ENCODE measurements at places on chromosomes 1 and 21.

DNA sequence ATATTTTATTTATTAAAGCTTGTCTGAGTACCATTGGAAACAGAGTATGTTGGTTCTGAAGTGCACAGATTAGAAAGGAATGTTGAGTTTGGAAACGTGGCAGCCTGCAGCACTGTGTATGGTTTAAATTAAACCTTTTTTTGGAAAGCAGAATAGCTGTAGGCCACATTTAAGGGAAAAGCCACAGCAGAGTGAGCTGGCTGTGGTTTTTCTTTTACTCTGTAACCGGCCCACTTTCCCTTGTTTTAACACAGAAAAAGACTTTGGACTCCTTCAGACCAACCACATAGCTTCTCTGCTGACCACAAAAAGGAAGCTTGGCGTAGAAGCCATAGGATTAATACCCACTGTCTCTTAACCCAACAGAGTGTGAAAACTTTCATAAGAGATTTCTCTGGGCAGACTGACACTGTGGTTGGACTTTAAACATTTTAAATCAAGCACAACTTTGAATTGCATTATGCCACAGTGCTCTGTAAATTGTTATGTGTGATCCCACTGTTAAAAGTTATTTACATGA is 75.2 kb downstream of the NFIA start:
- H3K4me3 ChIP-seq: no peak overlapping the region
- DNase-seq: no peak
- no peak overlapping the region for H3K27ac ChIP-seq
- H3K4me1 ChIP-seq: no peaks in the 10 kb centered on the region

DNA sequence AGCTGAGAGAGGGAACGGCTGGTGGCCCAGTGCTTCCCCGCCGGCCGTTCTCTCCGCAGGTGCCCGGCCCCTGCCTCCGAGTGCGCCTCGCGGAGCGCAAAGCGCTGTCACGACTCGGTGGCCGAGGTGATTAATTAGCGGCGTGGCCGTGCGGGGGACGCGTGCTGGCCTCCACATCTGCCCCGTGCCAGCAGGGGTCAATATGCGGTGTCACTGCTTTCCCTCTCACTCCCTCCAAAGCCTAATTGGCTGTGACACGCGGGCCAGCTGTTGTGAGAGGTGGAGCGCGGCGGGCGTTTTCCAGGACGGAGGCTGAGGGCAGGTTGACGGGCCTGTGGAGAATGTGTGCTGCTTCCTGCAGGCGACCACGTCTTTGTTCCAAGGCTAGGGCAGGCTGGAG is 239.0 kb downstream of the LMX1A start:
- peaks cover 20% of the 10 kb centered on the region for H3K27me3 ChIP-seq
- no peaks in the 10 kb centered on the region for H3K36me3 ChIP-seq
- no peak overlapping the region for H3K4me3 ChIP-seq
- no peak overlapping the region for H3K27ac ChIP-seq
- H3K4me1 ChIP-seq: peaks cover 3% of the 10 kb centered on the region

- no peak overlapping the region for H3K4me3 ChIP-seq
- H3K4me1 ChIP-seq: peaks cover 10% of the 10 kb centered on the region
- no peak for DNase-seq
- no peaks in the 10 kb centered on the region for H3K27me3 ChIP-seq
- H3K36me3 ChIP-seq: no peaks in the 10 kb centered on the region
These were observed 17.6 kb downstream of the COL8A2 start for GRCh38 chr1:36107394-36107793.

- no peaks in the 10 kb centered on the region for H3K27me3 ChIP-seq
- no peaks in the 10 kb centered on the region for H3K36me3 ChIP-seq
- no peak overlapping the region for H3K27ac ChIP-seq
- no peak overlapping the region for H3K4me3 ChIP-seq
- no peaks in the 10 kb centered on the region for H3K4me1 ChIP-seq
These were observed 113.0 kb upstream of the DAB1 start for GRCh38 chr1:57536749-57537423.

- H3K4me1 ChIP-seq: no peaks in the 10 kb centered on the region
- DNase-seq: peak; percentile 16
- H3K27ac ChIP-seq: no peak overlapping the region
- H3K36me3 ChIP-seq: no peaks in the 10 kb centered on the region
These were observed 30.1 kb downstream of the ABCG1 start for GRCh38 chr21:42248783-42249597.

DNA sequence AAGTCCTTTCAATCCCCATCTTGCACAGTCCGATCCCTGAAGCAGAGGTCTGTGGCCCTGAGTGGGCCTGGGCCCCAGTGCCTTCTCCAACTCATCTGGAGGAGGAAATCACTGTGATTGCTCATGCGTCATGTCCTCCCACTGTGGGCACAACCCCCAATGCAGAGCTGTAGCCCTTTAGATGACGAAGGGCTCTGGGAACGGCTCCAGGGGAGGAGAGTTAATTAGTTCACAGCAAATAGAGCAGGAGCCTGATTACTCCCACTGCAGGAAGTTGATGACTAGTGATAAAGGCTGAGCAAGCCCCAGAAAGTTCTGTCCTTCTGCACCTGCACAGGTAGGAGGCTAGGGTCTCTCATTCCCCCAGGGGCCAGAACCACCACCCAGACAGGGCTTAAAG is 111.5 kb downstream of the CCDC185 start:
- no peak overlapping the region for H3K27ac ChIP-seq
- peaks cover 7% of the 10 kb centered on the region for H3K4me1 ChIP-seq
- no peak overlapping the region for H3K4me3 ChIP-seq
- DNase-seq: no peak
- H3K27me3 ChIP-seq: no peaks in the 10 kb centered on the region
- H3K36me3 ChIP-seq: no peaks in the 10 kb centered on the region

GRCh38 chr1:92441697-92442342 is 44.9 kb downstream of the GFI1 start:
- H3K4me1 ChIP-seq: no peaks in the 10 kb centered on the region
- DNase-seq: no peak
- H3K36me3 ChIP-seq: no peaks in the 10 kb centered on the region
- no peaks in the 10 kb centered on the region for H3K27me3 ChIP-seq
- no peak overlapping the region for H3K4me3 ChIP-seq

- DNase-seq: peak; percentile 22
- no peaks in the 10 kb centered on the region for H3K27me3 ChIP-seq
- H3K27ac ChIP-seq: no peak overlapping the region
- no peaks in the 10 kb centered on the region for H3K4me1 ChIP-seq
- peaks cover 16% of the 10 kb centered on the region for H3K36me3 ChIP-seq
These were observed 84.8 kb downstream of the POFUT2 start for GRCh38 chr21:45202889-45203288.

GRCh38 chr1:81126989-81127581 is 673.6 kb upstream of the ADGRL2 start:
- DNase-seq: no peak
- no peaks in the 10 kb centered on the region for H3K27me3 ChIP-seq
- H3K4me1 ChIP-seq: no peaks in the 10 kb centered on the region
- no peaks in the 10 kb centered on the region for H3K36me3 ChIP-seq
- H3K27ac ChIP-seq: no peak overlapping the region

- no peaks in the 10 kb centered on the region for H3K4me1 ChIP-seq
- H3K36me3 ChIP-seq: peaks cover 35% of the 10 kb centered on the region
- no peak overlapping the region for H3K4me3 ChIP-seq
- H3K27me3 ChIP-seq: no peaks in the 10 kb centered on the region
These were observed 33.5 kb upstream of the LHX4 start for GRCh38 chr1:180196436-180197003.

DNA sequence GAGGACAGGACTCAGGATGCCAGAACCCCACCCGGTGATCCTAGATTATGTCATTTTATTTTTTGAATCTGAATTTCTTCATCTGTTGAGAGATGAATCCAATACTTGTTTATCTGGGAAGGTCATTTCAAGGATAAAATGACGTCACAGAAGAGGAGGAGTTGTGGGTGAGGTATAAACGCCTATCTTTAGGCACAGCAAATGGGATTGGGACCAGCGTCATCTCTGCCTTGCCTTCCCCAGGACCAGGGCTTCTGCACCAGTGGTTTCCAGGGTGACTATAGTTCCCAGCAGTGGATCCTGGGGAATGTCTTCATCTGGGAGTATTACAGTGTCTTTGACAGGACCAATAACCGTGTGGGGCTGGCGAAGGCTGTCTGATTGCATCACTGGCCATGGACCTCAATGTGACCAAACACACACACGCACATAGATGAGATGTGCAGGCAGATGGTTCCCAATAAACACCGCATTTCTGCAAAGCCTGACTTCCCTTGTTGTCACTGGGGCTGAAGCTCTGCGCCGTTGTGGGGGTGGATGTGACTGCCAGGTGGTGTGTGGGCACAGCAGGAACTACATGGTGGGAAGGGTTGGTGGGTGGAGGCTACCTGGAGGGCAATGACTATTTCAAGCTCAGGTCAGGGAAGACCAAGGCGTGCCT is 28.1 kb downstream of the KCNA10 start:
- no peak overlapping the region for H3K4me3 ChIP-seq
- H3K27ac ChIP-seq: no peak overlapping the region
- no peaks in the 10 kb centered on the region for H3K4me1 ChIP-seq
- H3K36me3 ChIP-seq: no peaks in the 10 kb centered on the region
- DNase-seq: no peak
- no peaks in the 10 kb centered on the region for H3K27me3 ChIP-seq

DNA sequence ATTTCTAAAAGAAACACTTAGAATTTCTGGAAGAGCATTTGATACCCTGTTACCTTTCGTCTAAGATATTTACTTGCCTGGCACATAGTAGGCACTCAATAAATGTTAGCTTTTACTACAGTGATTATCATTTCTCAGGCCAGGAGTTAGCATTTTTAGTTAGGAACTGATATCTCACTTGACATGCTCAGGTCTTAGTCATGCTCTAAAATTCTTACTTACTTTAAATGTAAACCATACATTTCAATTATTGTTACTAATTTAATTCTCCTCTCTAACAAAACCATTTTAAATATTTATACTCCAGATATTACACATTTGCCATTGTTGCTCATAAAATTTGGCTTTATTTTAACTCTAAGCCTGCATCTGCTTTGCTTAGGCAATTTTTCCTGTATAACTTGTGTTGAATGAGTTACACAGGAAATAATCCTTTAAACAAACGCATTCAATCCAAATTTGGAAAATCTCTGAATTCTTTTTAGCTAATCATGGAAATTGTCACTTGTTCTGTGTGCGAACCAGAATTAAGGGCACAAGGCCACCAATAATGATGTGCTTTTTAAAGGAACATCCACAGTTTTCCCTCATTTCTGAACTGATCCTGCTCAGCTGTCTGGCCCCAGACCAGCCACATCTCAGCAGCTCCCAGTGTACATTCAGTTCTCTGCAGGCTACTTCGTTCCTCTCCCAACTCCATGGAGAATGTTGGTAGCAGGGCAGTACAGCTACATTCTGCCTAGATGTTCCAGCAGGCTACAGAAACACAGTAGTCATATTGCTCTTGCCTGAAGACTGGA is 15.6 kb downstream of the NIBAN1 start:
- no peak overlapping the region for H3K4me3 ChIP-seq
- DNase-seq: no peak
- peaks cover 2% of the 10 kb centered on the region for H3K4me1 ChIP-seq

DNA sequence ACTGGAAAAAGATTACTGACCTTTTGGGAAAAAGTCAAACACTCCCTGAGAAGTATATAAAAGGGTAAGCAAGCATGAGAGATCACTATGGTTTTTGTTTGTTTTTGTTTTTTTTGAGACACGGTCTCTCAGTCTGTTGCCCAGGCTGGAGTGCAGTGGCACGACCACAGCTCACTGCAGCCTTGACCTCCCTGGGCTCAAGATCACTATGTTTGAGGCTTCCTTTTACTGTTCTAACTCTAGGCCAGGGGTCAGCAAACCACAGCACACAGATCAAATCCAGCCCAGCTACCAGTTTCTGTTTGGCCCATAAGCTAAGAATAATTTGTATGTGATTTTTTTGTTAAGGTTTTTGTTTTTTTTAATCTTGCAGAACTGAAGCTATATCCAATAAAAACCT is 25.7 kb downstream of the PSMB4 start:
- no peak overlapping the region for H3K4me3 ChIP-seq
- no peak for DNase-seq
- peaks cover 26% of the 10 kb centered on the region for H3K36me3 ChIP-seq
- H3K27ac ChIP-seq: no peak overlapping the region
- no peaks in the 10 kb centered on the region for H3K27me3 ChIP-seq
- H3K4me1 ChIP-seq: no peaks in the 10 kb centered on the region

GRCh38 chr1:170730438-170730837 is 66.5 kb downstream of the PRRX1 start:
- H3K27me3 ChIP-seq: no peaks in the 10 kb centered on the region
- no peaks in the 10 kb centered on the region for H3K36me3 ChIP-seq
- H3K4me3 ChIP-seq: no peak overlapping the region
- DNase-seq: no peak
- H3K27ac ChIP-seq: no peak overlapping the region
- no peaks in the 10 kb centered on the region for H3K4me1 ChIP-seq

- no peaks in the 10 kb centered on the region for H3K4me1 ChIP-seq
- H3K4me3 ChIP-seq: no peak overlapping the region
- no peaks in the 10 kb centered on the region for H3K36me3 ChIP-seq
- no peak overlapping the region for H3K27ac ChIP-seq
- H3K27me3 ChIP-seq: no peaks in the 10 kb centered on the region
These were observed 52.1 kb downstream of the CD34 start for GRCh38 chr1:207858806-207859205.

- no peak overlapping the region for H3K4me3 ChIP-seq
- no peaks in the 10 kb centered on the region for H3K27me3 ChIP-seq
- H3K27ac ChIP-seq: no peak overlapping the region
- H3K4me1 ChIP-seq: peaks cover 12% of the 10 kb centered on the region
- peak; percentile 84 for DNase-seq
These were observed 63.2 kb upstream of the TMEM51 start for GRCh38 chr1:15090373-15090772.

GRCh38 chr1:246597340-246597739 is 31.1 kb downstream of the CNST start:
- DNase-seq: peak; percentile 63
- no peak overlapping the region for H3K27ac ChIP-seq
- H3K4me3 ChIP-seq: no peak overlapping the region
- no peaks in the 10 kb centered on the region for H3K27me3 ChIP-seq
- no peaks in the 10 kb centered on the region for H3K4me1 ChIP-seq

- H3K4me1 ChIP-seq: no peaks in the 10 kb centered on the region
- no peak for DNase-seq
- no peak overlapping the region for H3K4me3 ChIP-seq
- no peaks in the 10 kb centered on the region for H3K27me3 ChIP-seq
These were observed 117.1 kb upstream of the DUSP10 start for GRCh38 chr1:221858818-221859611.

- peaks cover 18% of the 10 kb centered on the region for H3K4me1 ChIP-seq
- H3K27me3 ChIP-seq: peaks cover 2% of the 10 kb centered on the region
- H3K27ac ChIP-seq: no peak overlapping the region
- no peak for DNase-seq
- peaks cover 5% of the 10 kb centered on the region for H3K36me3 ChIP-seq
- H3K4me3 ChIP-seq: no peak overlapping the region
These were observed 1.2 kb upstream of the IFFO2 start for GRCh38 chr1:18957532-18958300.

DNA sequence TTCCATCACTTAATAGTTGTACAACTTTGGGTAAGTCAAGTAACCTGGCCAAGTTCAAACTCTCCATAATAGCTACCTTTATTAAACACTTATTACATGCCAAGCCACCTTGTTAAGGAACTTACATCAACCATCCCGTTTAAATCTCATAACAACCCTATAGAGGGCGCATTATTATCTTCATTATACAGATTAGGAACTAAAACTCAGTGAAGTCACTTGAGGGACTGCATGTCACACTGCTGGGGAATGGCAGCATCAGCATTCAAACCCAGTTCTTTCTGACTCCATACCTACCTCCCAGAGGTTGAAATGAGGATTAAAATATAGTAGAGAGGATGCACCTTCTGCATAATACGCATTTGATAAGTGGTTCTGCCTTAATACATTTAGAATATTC is 47.1 kb upstream of the PLA2G2C start:
- no peak for DNase-seq
- H3K36me3 ChIP-seq: no peaks in the 10 kb centered on the region
- peaks cover 9% of the 10 kb centered on the region for H3K4me1 ChIP-seq

GRCh38 chr21:45994086-45994661 is 12.6 kb downstream of the COL6A1 start:
- H3K27me3 ChIP-seq: no peaks in the 10 kb centered on the region
- H3K4me3 ChIP-seq: no peak overlapping the region
- DNase-seq: no peak
- peaks cover 15% of the 10 kb centered on the region for H3K4me1 ChIP-seq

All from trophoblast cell (in vitro differentiated cells and primary cell).